ENCODE measurements at places on chromosomes 13 and 19.

- no peak for DNase-seq
Observed at GRCh38 chr13:73492811-73493210, 434.0 kb downstream of the KLF5 start.

DNA sequence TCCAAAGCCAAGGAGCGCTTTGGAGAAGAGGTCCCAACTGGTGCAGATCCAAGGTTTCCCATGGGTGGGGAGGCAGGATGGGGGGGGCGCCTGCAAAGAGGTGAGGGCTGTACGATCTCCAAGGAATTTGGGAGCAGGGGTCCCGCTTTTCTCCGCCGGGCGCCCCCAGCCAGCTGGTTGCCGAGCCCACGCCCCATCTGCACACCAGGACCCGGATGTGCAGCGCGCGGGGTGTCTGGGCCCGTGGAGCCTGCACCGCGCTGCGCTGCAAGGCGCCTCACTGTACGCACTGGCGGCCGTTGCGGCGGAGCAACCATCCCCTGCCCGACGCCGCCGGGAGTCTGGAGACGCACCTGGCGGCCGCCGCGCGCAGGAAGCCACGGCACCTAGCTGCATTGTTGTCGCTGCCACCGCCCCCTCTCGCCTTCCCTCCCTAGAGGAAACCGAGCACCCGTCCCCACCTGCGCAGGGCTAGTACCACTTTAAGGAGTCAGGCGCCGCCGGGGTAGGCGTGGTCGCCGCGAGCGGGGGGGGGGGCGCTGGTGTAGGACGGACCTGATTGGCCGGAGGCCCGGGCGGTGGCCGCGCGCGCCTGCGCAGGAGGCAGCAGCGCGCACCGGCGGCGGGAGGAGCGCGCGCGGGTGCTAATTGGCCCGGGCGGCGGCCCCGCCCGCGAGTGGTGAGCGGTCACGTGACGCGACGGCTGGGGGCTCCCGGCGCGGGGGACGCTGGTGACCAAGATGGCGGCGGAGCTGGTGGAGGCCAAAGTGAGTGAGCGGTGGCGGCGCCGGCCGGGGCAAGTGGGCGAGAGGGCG lies at the start of gene PIAS4:
TSS of gene PIAS4 (plus strand) at position 716 of the 815 bp plus-strand sequence. CDS start at position 741, 25 bp downstream.
- peak; percentile 93 for DNase-seq

DNA sequence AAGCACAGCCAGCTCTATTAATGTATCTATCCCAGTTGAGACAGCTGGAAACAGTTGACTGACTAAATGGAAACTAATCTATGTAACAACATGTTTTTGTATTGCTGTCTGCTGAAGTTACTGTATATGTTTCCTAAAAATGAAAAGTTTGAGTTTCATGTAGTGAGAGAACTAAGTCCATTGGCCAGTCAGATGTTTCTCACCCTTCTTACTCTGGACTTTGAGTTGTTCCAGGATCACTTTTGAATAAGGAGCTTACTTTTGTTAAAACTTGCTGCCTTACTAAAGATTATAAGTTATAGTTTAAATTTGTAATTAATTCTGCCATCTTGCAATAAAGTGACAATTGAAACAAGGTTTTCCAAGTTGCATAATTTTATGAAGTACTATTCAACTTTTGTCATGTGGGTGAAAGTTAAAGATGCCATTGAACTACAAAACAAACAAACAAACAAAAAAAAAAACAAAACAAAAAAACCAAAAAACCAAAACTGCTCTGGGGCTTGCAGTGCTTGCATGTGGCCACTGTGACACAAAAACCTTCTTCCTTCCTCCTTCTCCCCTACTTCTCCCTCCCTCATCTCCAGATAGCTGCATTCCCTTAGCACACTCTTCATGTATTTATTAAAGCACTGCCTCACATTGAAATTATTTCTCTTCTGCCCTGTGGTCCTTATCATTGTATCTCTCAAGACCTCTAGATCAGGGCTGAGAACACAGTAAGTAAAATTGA lies 15.3 kb downstream of the WDFY2 start:
- no peak for DNase-seq

DNA sequence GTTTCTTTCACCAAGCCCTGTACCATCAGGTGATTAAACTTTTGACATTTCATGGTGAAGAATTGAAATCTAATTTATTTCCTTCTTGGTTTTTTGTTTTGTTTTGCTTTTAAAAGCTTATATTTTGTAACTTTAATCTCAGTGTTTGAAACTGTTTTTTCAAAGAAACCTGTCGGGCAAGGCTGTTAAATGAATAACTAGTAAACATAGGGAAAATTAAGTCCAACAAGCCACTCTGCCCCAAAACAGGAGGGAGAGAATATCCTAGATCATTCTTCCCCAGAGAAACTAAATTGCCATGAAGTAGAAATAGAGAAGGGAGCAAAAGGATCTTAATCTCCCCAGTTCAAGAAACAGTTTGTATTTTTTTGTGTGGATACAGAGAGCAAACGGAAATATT lies 98.2 kb downstream of the FREM2 start:
- no peak for DNase-seq

DNA sequence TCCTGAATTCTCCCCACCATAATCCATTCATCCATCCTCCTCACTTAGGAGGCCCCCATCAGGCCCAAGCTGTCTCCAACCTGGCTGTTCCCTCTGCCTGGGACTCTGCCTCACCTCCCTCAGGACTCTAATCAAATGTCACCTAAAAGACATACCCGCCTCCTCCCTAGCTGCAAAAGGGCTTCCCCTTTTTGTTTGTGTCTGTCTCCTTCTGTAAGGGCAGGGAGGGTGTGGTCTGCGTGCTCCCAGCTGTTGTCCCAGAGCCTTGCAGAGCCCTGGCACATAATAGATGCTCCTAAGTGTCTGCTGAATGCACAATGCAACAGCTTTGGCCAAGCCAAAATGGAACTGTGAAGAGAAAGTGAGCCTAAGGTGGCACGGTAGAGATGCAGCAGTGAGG lies 4.4 kb downstream of the TRIR start:
- DNase-seq = no peak

DNA sequence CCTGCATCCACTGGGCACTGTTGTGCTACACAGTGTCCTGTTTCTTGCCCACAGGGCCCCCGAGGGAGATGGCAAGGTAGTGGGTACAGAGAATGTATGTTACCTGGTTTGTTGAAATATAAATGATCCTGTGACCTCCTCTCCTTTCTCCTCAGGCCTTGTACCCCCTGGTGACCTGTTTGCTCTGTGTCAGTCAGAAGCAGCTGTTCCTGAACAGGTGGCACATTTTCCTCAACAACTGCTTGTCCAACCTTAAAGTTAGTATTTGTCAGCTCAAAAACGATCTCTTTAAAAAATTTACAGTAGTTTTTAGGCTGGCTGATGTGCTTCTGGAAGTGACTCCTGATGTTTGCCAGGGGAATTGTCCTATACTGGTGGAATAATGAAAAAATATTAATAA lies 105.1 kb downstream of the FRY start:
- no peak for DNase-seq

DNA sequence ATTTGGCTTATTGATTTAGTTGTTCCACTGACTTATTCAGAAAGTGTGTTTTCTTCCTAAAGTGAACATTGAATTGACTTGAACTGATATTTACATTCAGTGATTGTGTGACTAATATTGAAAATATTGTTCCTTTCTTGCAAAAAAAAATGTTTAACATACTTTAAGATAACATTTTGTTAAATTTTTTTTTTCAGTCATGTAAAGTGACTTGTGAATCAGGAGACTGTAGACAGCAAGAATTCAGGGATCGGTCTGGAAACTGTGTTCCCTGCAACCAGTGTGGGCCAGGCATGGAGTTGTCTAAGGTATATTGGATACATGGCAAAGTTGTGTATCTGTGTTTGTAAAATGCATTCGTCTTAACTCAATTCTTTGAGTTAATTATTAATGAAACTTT lies 22.9 kb downstream of the TNFRSF19 start:
- DNase-seq = no peak

GRCh38 chr13:59447031-59447430 lies 716.7 kb downstream of the DIAPH3 start:
- DNase-seq = no peak

DNA sequence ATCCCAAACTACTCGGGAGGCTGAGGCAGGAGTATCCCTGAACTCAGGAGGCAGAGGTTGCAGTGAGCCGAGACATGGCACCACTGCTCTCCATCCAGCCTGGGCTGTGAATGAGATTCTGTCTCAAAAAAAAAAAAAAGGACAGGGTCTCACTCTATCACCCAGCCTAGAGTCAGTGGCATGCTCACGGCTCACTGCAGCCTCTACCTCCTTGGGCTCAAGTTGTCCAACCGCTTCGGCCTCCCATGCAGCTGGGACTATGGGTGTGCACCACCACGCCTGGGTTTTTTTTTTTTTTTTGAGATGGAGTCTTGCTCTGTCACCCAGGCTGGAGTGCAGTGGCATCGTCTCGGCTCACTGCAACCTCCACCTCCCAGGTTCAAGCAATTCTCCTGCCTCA lies 14.6 kb downstream of the MKNK2 start:
- no peak for DNase-seq

DNA sequence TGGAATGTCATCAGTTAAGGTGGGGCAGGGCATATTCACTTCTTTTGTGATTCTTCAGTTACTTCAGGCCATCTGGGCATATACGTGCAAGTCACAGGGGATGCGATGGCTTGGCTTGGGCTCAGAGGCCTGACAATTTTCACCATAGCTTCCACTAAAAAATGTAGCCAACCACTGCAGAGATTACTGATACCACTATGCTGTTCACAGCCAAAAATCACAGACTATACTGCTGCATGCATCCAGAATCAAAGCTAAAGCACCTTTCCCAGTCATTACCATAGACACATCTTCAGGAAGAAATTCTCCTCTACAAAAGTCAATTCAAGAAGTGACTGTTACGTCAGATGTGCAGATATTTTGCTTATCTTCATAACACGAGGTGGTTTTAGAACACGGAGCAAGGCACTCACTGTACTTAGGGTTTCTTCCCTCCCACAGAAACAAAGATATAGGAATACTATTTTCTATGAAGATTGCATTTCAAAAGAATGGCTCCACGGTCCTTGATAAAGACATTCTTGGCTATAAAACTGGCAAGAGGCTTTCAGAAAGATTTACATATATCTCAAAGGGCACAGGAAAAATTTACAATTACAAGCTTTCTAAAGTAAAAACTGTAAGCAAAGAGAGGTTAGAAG lies 1556.6 kb upstream of the PRR20A start:
- DNase-seq = no peak

- no peak for DNase-seq
Observed at GRCh38 chr13:45670189-45670885, 31.8 kb upstream of the CBY2 start.

DNA sequence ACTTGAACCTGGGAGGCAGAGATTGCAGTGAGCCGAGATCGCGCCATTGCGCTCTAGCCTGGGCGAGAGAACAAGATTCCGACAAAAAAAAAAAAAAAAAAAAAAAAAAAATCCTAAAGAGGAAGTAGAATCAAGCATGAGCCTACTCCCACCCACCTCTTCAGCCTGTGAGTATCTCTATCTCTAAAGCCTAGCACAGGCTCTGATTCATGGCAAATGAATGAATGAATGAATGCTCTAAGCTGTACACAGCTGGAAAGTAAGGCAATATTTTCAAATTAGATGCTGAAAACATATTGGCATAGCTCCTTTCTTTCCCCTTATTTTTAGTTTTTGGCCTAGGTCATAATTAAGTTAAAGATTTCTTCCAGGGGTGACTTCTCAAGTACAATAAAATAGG lies 35.7 kb upstream of the FAM216B start:
- no peak for DNase-seq

GRCh38 chr13:29859971-29860370 lies 9.6 kb upstream of the UBL3 start:
- no peak for DNase-seq

- no peak for DNase-seq
Observed at GRCh38 chr19:13149628-13150186, 468 bp downstream of the STX10 start.

DNA sequence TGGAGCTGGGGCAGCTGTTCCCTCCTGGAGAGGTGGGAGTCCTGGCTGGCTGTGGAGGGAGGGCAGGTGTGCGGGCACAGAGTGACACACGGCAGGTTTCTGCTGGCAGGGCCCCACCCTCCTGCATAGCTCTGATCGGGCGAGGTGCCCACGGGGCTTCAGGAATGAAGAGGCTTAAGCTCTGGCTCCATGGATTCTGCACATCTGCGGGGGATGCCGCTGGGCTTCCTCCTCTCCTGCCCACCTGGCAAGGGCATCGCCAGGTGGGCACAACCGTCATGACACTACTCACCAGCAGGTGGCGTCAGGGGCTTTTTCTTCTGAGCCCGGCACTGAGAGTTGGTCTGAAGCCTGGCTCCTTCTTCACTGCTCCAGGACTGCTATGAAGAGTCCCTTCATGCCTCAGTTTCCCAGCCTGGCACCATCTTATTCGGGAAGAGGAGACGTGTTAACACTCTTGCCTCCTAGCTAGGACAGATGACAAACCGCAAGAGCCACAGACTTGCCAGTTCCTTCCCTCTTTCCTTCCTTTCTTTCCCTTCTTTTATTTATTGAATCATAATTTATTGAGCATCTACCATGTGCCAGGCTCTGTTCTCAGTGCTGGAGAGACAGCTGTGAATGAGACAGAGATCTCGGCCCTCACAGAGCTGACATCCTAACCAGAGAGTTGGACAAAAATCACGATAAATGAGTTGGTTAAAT lies 15.2 kb upstream of the PAK4 start:
- peak; percentile 72 for DNase-seq

GRCh38 chr13:22770891-22771290 lies 409.9 kb upstream of the SGCG start:
- no peak for DNase-seq

GRCh38 chr13:35157143-35157755 lies 215.2 kb downstream of the NBEA start:
- DNase-seq = no peak

GRCh38 chr13:22210134-22210930 lies 539.5 kb downstream of the FGF9 start:
- no peak for DNase-seq

GRCh38 chr13:75889427-75889826 lies 253.3 kb downstream of the LMO7 start:
- no peak for DNase-seq

- DNase-seq = no peak
Observed at GRCh38 chr19:47623921-47624391, 15.0 kb downstream of the BICRA start.

DNA sequence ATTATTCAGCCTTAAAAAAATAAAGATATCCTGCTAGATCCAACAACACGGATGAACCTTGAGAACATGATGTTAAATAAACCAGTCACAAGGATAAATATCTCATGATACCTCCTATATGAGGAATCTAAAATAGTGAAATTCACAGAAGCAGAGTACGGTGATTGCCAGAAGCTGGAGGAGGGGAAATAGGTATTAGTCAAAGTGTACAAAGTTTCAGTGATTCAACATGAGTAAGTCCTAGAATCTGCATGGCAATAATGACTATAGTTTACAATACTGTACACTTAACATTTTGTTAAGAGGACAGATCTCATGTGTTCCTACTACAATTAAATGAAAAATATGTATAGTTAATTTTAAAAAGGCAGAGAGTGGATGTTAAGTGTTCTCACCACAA lies 206.6 kb upstream of the SLC10A2 start:
- no peak for DNase-seq

- no peak for DNase-seq
Observed at GRCh38 chr13:109412283-109412901, 374.0 kb downstream of the IRS2 start.

DNA sequence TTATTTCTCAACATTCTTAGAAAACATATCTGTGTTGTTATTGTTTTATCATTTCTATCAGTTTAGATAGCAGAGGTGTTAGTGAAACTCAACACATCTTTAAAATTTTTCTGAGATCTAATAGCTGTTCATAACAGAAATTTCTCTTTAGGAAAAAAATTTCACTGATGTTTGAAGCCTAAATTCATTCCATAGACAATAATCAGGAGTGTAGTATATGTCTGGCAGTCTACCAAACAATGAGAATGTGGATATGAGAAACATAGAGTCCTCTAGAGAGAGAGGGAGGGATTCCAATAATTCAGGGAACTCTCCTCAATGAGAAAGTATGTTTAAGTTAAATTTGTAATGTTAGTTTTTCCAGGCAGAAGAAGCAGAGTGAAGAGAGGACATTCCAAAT lies 118.2 kb upstream of the EDNRB start:
- no peak for DNase-seq

Data from stimulated activated CD4-positive, alpha-beta T cell treated with anti-CD3 and anti-CD28 coated beads, TNF-alpha, amount 100 ng/mL, for 24 hours (primary cell).